ENCODE measurements at places on chromosomes 5 and 9.
A peak's percentile ranks its signal among the peaks of the same experiment; 100 is the strongest.

GRCh38 chr9:86454701-86455615, 100.7 kb upstream of the TUT7 start:
- DNase-seq: no peak

- DNase-seq: no peak
Measured at GRCh38 chr5:124701016-124701415, 45.4 kb downstream of the ZNF608 start.

DNA sequence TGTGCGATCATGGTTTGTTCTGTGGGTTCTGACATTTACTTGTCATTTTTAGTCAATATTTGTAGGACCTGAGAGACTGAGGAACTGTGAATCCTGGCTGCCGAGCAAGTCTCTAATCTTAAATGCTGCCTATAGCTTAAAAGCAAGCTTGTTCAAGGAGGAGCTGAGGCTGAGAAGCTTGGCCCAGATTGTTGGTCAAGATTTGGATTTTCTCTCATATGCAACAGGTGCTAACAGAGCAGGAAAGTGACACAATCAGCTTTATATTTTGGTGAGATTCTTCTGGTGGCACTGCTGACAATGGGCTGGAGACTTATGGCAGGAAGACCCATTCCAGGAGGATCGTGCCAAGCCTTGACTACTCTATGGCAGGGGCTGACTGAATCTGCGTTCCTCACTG, 192.5 kb downstream of the MAPKAP1 start:
- DNase-seq: no peak

GRCh38 chr9:136875155-136875554, 9.0 kb upstream of the EDF1 start:
- no peak for DNase-seq

- no peak for DNase-seq
Measured at GRCh38 chr9:100033877-100034551, 64.8 kb downstream of the ERP44 start.

DNA sequence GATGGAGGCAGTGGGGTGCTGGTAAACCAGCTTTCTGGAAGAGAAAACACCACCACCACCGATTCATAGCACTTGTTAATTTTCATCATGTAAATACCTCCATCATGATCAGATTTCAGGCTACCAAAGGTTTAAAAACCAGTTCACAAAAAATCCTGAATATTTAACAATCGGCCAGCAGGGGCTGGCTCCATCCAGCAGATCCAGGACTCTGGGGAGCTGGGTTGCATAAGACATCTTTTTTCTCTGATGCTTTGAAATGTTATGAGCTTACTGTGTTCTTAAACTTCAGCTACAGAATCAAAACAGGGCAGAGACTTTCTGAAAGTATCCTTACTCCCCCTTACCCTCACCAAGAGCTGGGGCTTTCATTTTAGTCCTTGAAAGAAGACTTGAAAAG, 14.6 kb upstream of the RNF183 start:
- no peak for DNase-seq

DNA sequence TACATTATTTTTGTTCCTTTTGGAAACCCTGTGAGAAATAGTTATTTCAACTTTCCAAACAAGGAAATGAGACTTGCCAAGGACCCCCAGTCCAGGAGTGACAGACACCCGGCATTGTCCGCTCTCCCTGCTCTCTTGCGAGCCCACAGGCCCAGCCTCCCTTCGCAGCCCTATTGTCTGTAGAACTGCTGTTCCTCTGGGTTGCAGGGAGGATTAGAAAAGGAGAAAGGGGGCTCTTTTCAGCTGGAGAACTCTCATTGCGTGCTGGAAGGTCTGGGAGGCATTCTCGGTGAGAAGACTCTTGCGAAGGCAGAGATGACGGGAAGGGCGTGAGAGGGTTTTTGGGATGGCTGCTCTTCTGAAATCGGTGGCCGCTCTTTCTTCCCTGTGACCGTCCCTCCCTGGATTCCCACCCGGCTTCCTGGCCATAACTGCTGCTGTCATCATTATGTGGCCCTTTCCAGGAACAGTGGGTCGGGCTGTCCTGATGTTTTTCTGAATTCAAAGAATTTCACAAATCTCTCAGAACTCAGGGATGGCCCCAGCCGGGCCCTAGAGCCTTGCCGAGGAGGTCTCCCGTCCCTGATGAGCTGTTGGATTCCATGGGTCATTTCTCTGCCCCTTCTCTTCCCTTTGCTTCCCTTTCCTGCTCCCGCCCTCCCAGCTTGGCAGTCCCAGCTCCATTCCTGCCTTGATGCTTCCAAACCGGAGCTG, 29.8 kb downstream of the STC2 start:
- DNase-seq: no peak

DNA sequence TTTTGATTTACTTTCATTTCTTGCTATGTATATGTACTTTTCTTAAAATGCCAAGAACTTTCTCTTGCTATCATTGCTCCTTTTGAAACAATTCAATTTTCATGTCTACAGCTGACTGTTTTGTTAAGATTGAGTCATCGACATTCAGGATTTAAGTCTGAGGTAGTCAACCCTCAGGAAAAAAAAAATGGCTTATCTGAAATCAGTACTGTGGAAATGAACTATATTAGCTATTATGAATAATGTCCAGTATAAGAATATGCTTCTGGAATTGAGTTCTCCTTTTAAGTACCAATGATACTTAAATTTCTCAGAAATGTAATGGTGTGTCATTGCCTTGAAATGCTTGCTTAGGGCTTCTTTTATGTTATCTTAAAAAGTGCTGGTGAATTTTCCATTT, 37.9 kb downstream of the TNFAIP8 start:
- no peak for DNase-seq

DNA sequence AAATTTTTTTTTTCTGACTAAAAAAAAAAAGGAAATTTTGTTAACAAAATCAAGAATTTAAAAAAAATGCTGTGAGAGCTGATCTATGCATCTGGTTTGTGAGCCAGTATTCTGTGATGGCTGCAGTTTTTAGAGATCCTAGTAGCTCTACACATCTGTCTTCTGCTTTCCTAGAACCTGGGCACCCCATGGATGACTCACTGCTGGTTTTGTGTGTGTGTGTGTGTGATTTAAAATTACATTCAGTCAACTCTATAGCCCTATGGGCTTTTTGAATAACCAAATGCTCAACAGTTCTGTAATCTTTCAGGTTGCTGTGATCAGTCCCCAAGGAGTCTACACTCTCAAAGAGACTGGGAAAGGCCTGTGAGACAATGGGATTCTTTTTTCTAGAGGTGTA, 2.5 kb upstream of the PSMD5 start:
- no peak for DNase-seq

DNA sequence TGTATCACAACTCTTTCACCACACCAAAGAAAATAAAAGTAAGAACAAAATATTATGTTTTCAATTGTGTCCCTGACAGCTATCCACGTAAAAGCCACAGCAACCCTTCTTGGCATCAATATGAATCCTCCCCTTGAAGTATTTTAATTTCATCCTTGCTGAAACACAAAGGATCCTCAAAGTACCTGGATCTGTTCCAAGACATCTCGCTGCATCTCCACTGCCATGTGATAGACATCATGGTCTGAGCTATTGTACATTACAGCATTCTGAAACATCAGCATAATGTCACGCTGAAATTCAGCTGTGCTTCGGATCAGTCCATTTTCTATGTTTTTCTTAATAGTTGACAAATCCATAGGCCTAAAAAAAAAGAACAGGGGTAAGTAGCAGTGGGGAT, 17.7 kb downstream of the BRD8 start:
- no peak for DNase-seq

DNA sequence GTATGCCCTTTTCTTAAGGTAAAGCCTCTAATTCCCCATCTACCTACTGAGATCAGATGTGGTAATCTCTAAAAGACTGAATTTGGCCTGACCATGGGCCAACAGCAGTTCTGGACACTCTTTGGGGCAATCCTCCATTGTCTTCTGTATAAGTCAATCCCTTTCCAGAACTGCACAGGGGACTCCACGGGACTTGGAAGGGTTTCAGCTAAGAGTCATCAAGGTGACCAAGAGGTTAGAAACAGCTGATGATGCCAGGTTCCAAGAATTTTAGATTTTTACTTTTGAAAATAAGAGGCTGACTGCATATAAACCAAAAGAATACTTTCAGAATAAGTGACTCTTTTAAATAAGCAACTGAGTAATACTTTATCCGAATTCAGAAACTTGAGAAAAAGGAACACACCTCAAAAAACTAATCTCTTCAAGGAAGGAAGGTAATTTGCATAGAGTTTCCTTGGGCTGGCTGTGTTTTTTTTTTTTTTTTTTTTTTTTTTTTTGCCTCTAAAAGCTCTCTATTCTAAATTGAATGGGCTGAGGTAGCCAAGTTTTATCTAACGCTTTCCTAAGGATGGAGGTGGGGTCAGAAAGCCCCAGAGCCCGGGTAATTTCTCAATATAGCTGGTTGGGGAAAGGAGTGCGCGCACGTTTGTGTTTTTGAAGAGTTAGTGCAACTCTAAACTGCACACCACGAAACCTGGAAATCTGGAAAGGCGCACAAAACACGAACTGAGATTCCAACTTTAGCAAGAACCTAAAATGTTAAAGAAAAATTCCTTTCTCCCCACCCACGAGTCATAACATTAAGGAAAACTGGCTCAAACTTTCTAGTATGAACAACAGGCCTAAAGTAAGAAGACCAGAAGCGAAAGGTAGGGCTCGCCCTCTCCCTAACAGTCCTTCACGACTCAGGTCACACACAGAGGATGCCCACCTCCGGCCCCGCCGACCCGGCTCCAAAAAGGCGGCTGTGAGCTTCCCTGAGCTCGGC, 1.3 kb downstream of the VCP start:
- DNase-seq: no peak

DNA sequence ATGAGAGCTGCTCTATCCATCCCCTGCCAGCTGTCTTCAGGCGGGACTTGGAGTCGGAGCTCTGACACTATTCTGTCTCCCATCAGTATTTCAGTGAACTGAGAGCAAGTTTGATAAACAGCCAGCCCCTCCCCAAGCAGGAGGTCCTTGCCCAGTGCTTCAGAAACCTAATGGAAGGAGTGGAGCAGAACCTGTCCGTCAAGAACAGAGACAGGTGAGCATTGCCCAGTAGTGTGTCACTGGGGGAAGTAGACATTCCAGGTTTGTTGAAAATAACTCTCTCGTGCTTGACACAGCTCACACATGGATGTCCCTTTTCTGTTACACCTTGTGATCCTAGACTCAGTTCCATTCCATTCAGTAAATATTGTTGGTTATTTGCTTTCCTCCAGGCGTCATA, 13.2 kb upstream of the TLX3 start:
- no peak for DNase-seq

- no peak for DNase-seq
Measured at GRCh38 chr9:80191108-80191507, 619.3 kb downstream of the TLE4 start.

GRCh38 chr9:136051837-136052471, 43.1 kb downstream of the NACC2 start:
- peak; percentile 91 for DNase-seq

GRCh38 chr9:135889564-135890189, 17.7 kb downstream of the CAMSAP1 start:
- no peak for DNase-seq

DNA sequence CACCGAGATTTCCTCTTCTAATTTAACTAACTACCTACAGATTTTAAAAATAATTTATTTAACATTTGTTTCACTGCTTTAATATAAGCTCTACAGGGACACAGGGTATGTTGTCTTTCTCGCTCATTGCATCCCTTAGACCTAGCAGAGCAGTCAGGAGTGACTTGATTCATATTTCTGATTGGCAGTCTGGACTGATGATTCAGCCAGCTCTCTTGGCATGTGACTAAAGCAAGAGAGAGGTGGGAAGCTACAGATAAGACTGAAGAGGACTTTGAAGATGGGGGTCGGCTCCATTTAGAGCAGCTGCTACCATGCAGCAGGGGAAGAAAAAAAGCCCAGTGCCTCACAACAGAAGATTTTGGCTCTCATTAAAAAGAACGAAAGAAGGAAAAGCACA, 173.4 kb upstream of the STK32A start:
- DNase-seq: no peak

DNA sequence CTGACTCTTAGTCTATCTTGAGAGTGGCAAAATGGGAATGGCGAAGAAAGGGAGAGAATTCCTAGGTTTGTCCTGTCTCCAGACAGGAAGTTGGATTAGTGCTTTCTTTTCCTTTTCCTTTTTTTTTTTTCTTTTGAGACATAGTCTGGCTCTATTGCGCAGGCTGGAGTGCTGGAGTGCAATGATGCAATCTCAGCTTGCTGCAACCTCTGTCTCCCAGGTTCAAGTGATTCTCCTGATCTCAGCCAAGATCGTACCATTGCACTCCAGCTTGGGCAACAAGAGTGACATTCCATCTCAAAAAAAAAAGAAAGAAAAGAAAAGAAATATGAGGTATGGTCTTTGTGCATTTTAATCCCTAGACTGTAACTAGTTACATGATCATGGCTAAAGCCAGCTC, 12.6 kb upstream of the KIF27 start:
- no peak for DNase-seq

DNA sequence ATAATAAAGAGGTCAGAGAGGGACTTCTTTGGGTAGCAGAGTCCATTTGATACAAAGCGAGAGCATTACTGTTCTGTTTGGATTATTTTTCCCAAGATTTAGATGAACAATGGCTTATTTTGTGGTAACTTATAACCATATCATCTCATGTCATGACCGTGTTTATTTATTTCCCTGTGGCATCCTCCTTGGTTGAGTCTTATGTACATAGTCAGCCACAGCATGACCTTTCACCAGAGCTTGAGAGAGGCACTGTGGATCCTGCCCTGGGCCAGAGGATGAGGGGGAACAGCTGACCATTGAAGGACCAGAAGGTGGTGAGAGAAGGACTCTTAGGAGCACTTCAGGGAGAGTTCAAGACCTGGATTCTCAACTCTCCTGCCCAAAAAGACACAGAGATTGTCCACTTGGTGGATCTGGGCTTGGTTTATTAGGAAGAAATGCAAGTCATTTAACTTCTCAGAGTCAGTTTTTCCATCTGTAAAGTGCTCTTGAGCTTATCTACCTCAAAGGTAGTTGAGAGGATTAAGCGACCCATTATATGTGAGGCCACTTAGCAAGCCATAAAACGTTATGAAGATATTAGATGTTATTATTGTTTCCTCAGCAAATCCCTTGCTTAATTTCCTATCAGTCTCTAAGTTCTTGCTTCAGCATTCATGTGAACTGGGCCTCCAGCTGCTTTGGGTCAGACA, 51.4 kb downstream of the PPIC start:
- DNase-seq: no peak

DNA sequence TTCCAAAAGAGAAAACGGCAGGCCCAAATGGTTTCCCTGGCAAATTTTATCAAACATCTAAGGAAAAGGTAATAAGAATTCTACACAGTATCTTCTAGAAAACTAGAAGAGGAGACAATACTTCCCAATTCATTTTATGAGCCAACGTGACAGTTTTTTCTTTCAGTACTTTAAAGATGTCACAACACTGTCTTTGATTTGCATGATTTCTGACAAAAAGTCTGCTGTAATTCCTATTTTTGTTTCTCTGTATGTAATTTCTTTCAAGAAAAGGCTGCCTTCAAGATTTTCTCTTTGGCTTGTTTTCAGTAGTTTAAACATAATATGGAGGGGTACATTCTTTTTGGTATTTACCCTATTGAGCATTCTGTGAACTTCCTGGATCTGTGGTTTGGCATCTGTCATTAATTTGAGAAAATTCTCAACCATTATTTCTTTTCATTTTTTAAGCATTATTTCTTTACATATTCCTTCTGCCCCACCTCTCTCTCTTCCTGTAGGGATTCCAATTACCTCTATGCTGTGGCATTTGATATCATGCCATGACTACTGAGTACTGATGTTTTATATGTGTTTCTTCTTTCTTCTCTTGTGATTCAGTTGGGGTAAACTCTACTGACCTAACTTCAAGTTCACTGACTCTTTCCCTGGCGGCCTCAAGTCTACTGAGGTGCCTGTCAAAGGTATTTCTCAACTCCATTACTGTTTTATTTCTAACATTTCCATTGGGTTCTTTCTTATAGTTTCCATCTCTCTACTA, 32.2 kb downstream of the ANKS6 start:
- no peak for DNase-seq

GRCh38 chr9:123315635-123316034, 40.4 kb upstream of the CRB2 start:
- DNase-seq: no peak

Measured in SHP77 treated with DMSO at 0.1 percent for 48 hours (cell line).